ENCODE measurements at places on chromosomes 3 and 15.
A peak's percentile ranks its signal among the peaks of the same experiment; 100 is the strongest.

- DNase-seq, result no peak
Observed at GRCh38 chr3:4755566-4755965, 223.7 kb upstream of the BHLHE40 start.

DNA sequence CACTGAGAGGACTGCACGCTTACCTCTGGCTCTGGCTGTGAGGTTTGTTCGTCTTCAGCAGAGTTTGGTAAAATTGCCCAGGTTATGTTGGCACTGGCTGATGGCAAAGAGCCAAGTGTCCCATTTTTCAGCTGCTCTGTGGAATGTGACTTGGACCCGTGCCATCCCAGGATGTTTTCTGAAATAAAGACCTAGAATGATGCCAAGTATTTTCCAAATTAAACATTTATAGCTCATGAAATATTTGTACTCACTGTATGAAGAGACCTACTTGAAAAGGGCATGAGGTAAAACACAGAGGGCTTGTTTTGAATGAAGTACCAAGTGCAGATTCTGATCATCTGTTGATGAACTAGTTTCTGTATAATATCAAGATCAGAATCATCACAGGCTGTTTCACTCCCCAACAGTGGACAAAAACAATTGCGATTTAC lies 200.5 kb downstream of the STT3B start:
- no peak for DNase-seq

GRCh38 chr3:97899331-97899730 lies 72.9 kb downstream of the RIOX2 start:
- DNase-seq, result no peak

GRCh38 chr15:63301088-63301487 lies 23.7 kb downstream of the APH1B start:
- no peak for DNase-seq

GRCh38 chr3:29972320-29972993 lies 633.9 kb upstream of the TGFBR2 start:
- peak; percentile 45 for DNase-seq

DNA sequence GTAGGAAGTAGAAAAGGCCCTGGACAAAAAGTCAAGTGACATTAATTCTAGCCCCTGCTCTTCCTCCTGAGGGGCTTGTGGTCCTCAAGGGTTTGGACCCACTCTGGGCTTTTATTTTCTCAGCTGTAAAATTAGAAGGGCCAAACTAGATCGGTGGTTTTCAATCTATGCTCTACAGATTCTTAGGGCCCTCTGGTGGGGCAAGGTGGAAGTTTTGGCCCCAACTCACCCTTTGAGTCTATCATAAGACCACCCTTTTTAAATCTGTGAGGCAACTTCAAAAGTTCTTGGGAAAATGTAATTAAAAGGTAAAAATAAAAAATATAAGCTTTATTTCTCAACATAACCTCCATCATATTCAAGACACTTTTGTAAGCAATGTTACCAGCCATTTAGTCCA lies 25.6 kb upstream of the CFAP161 start:
- DNase-seq, result no peak

- DNase-seq, result no peak
Observed at GRCh38 chr3:4497005-4497692, 4.0 kb downstream of the ITPR1 start.

DNA sequence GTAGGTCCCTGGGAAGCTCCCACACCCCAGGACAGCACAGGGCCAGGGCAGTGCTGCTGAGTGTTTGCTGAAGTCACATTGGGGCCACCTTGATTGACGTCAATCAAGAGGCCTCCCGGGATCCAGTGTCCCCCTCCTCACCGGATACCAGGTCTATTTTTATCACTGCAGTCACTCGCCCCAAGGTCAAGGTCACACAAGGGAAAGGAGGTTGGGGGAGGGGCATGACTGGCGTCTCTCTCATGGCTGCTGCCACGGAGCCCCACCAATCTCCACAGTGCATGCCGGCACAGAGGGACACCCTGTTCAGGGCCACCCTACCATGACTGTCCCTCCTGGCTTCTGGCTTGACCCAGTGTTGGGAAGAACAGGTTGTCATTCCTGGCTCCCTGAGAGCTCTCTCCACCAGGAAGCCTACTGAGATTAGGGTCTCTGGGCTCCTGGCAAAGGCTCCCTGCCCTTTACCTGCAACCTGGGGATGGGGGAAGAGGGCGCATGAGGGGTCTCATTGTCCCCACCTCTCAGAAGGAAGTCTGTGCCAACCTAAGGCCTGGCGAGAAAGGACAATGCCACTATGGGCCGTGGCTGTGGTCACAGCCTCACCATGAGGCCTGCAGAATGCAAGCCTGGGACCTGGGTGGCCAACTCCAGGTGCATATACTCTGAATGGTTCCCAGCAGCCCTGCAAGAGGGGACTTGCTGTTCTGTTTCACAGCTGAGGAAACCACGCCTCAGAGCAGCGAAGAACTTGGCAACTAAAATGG lies 1.5 kb downstream of the MYL3 start:
- no peak for DNase-seq

- DNase-seq, result no peak
Observed at GRCh38 chr3:154398084-154398967, 31.7 kb downstream of the GPR149 start.

DNA sequence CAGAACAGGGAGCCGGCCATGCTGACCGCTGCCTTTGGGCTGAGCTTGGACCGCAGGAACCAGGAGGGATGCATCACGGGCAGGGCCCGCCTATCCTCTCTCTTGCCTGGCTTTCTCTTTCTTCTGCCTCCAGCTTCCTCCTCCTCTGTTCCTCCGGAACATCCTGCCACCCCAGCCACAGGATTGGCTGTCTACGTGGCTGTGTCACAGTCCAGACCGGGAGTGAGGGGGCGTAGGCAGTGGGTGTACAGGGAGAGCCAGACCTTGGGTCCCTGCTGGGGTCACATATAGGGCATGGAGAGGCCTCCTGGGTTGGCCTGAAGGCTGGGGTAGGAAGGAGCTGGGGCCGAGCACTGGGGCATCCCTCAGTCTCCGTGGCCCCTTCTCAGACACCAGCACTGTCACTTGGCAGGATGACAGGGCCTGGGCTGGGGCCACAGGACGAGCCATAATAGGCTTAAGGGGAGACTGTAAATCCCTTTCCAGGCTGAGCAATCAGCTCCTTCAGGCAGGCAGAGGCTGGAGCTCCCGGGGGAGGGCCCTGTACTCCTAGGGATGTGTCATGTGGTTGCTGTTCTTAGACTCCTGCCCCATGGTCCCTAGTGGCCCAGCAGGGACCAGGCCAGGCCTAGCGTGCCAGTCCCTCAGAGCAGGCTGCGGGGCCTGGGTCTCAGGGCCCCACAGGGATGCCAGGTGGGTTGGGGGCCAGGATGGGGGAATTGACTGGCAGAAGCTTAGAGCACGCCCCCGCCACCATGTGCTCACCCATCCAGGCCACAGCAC lies 25.4 kb downstream of the LINGO1 start:
- peak; percentile 17 for DNase-seq

DNA sequence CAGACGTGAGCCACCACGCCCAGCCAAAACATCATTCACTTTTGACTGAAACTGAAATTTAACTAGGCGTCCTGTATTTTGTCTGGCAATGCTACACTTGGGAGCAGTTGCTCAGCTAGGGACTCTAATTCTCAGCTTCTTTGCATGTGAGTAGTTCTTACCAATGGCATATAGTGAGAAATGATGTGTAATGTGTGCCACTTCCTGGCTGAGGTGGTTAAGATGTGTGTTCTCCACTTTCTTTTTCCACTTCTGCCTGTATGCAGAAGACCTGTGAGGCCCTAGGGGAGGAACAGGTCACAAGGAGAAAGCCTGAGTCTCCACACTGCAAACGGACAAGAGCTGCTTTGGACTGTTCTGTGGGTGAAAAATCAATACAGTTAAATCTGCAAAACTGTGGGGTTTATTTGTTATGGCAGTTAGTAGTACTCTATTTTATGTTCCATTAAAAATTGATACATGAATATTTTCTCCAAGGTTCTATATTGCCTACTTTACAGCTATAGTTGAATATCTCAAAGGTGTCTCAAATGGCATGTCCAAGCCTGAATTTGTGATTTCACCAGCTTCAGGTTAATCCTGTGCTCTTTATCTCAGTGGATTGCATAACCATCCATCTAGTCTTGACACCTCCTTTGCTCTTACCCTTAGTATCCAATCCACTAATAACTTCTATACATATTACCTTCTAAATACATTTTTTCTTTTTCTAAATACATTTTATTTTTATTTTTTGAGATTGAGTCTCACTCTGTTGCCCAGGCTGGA lies 59.3 kb downstream of the NR1D2 start:
- no peak for DNase-seq

- DNase-seq, result no peak
Observed at GRCh38 chr3:78665776-78666469, 1101.9 kb downstream of the ROBO1 start.

DNA sequence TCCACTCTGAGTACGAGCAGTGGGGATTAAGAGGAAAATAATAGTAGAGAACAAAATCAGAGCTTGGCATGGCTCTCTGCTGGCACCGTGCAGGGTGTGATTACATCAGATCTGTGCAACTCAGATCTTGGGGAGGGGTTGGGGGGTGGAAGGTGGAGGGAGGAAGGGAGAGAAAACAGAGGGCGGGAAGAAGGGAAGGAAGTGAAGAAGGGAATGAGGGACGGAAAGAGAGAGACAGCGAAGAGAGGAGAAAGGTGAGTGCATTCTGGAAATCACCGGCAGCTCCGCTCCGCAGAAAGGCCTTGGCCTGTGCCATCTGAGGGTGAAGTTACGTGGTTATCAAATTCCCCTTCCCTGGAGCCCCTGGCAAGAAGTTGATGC lies 31.0 kb upstream of the ADAMTS17 start:
- DNase-seq, result no peak

Data from non-pigmented ciliary epithelial cell (primary cell).